ENCODE measurements at places on chromosomes 11 and 22. TPM values are rescaled to one million over a fixed set of nuclear protein-coding genes. Genes with fewer than 3 reads are reported as not detected.

Gene KDELR3
- polyA plus RNA-seq = 24.2 TPM

Gene MS4A7
- 18.8 TPM for polyA plus RNA-seq

Gene LRRC32
- polyA plus RNA-seq = 99.7 TPM

Gene SNX19
- polyA plus RNA-seq = 14.2 TPM

Gene OR10A6
- polyA plus RNA-seq = not detected

Gene TLCD5
- 3.6 TPM for polyA plus RNA-seq

Gene PES1
- polyA plus RNA-seq = 56.0 TPM

Gene BANF1
- 123 TPM for polyA plus RNA-seq

Gene GPR83
- polyA plus RNA-seq = 0.01 TPM

Gene NAGA
- 17.6 TPM for polyA plus RNA-seq

Gene STX5
- 29.6 TPM for polyA plus RNA-seq

Gene SLC25A18
- 7.6 TPM for polyA plus RNA-seq

Gene C11orf91
- not detected for polyA plus RNA-seq

Gene RTN4R
- 7.2 TPM for polyA plus RNA-seq

Gene CDKN1C
- 109 TPM for polyA plus RNA-seq

Gene DEPDC7
- 0.48 TPM for polyA plus RNA-seq

Gene TEX54
- not detected for polyA plus RNA-seq

Gene MRGPRX4
- not detected for polyA plus RNA-seq

Gene OR52B6
- not detected for polyA plus RNA-seq

Gene KRTAP5-7
- not detected for polyA plus RNA-seq

Gene ACP2
- 40.0 TPM for polyA plus RNA-seq

Gene SCGB1C1
- 0.40 TPM for polyA plus RNA-seq

Gene C11orf97
- not detected for polyA plus RNA-seq

Gene BIK
- not detected for polyA plus RNA-seq

Gene OR1S2
- not detected for polyA plus RNA-seq

Gene ETS1
- 13.7 TPM for polyA plus RNA-seq
